Activated T-cell treated with anti-CD3 and anti-CD28 coated beads for 4 hours (primary cell): ENCODE measurements at places on chromosomes 6 and 20.

GRCh38 chr20:60136645-60137401 lies 178.6 kb downstream of the CDH26 start:
- no peak for DNase-seq

DNA sequence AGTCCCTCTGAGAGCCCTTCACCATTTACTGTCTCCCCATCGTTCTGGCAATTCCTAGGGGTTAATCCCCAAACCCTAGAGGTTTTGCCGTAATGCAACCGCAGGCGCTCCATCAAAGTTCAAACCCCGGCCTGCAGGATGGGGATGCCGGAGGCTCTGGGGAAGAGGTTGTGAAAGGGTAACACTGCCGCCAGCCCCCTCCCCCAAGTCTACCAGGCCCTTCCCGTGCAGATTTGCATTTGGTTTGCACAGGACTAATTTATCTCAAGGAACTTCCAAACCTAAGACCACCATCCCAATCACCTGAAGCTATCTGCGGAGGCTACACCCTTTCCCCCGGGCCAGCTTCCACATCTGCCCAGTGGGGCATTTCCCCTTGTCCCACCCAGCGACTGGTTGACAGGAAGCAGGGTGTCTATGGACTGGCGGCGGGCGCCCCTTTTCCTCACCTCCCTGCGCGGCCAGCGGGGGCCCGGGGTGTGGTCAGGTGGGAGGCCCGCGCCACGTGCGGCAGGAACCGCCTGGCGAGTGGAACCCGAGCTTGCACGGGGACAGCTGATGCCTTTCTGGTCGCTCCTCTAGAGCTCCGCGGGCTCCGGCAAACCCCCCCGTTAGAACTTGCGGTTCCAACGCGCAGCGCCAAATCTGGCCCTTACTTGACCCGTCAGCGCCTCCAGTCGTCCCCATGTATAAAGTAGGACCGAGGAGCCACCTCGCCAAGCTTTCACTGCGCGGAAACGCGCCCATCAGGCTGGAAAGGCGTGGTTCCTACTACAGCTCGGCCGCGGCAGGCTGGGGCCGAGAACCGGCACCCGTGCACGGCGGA lies 9.4 kb upstream of the SLC4A11 start:
- DNase-seq, result no peak

DNA sequence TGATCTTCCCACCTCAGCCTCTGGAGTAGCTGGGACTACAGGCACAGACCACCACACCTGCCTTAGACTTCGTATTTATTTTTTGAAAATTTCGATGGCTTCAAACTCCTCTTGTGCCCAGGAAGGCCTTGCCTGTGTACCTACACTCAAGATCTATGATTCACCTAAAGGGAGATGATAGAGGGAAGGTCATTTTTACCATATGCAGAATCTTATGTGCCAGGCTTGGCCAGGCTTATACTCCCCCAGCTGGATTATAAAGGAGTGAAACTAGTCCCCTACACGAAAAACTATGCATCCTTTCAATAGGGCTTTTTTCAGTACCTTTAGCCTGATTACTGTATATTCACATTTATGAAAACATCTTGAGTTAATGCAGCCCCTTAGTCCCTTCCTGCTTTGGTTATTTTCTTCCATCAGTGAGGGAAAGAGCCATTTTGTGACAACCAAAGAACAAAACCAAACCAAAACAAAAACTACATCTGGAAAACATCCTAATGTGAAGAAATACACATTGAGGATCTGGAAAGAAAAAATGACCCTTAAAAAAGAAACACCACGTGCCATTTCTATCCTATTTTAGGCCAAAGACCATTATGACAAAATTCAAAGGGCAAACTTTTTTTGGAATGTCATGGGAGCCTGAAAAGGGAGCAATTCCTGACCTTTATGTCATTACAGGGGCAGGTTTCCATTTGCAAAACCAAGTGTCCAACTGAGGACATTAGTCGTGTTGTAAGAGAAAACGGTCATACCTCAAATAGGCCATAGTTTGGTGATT lies 34.7 kb downstream of the RIPOR2 start:
- DNase-seq, result no peak

DNA sequence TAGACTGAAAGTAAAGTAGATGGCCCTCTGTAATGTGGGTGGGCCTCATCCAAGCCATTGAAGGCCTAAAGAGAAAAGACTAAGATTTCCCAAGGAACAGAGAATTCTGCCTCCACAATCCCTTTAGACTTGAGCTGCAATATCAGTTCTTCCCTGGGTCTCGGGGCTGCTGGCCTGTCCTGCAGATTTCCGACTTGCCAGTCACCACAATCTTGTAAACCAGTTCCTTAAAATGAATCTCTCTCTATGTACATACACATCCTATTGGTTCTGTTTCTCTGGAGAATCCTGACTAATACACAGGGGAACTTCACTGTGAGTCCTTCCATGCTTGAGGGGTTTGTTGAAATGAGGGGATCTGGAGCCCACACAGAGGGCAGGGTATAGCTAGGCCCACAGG lies 12.9 kb downstream of the CCDC170 start:
- no peak for DNase-seq

GRCh38 chr6:12245763-12246718 lies 44.1 kb upstream of the EDN1 start:
- no peak for DNase-seq

DNA sequence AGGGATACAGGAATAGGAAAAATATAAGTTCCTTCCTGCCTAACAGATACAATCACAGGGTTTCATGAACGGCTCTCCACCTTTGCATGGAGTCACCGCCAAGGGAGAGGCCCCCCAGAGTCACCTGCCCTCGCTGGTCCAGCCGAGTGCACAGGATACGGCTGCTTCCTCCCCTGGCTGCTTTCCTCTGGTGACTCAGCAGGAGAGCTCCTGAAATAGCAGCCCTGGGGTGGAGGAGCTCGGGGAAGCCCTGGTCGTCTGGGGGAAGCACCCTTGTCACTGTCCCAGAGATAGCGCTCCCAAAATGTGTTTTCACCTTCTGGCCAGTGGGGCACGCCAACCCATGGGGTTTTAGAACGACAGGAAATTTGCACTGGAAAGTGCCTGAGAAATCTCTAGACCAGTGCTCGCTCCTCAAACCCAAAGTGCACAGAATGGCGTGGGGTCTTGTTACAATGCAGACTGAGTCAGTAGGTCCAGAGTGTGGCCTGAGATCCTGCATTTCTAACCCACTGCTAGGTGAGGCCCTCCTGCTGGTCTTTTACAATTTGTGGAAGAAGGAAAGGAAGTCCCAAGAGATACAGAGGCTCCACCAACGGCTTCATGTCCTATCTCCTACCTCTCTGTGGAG lies 35.9 kb upstream of the FAM50B start:
- DNase-seq, result no peak

GRCh38 chr6:131116321-131116720 lies 18.9 kb upstream of the AKAP7 start:
- no peak for DNase-seq

- no peak for DNase-seq
Observed at GRCh38 chr6:167856999-167857660, 30.4 kb downstream of the AFDN start.

- no peak for DNase-seq
Observed at GRCh38 chr6:108588586-108588985, 27.9 kb downstream of the FOXO3 start.

DNA sequence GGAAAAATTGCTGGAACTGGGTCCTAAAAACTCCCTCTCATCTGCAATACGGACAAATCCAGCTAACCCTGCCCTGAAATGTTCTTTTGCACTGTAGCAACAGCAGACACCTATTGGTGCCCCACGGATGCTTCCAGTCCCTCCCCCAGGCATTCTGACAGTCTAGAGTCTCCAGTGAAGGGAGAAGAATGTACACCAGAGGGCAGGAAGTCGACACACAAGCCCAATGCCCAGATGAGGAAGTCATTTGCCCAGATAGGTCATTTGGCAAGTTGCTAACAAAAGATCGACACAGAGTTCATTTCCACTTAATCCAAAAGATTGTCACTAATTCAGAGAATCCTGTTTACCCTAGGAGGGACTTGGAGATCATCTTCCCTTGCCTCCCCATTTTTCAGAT lies 293.0 kb upstream of the PRDM1 start:
- no peak for DNase-seq

- no peak for DNase-seq
Observed at GRCh38 chr6:113936093-113936934, 34.6 kb downstream of the HDAC2 start.

GRCh38 chr6:116629563-116629981 lies 13.3 kb downstream of the RSPH4A start:
- DNase-seq, result no peak

- DNase-seq, result peak; percentile 70
Observed at GRCh38 chr6:27814665-27815424, 97.4 kb downstream of the OR2B2 start.

DNA sequence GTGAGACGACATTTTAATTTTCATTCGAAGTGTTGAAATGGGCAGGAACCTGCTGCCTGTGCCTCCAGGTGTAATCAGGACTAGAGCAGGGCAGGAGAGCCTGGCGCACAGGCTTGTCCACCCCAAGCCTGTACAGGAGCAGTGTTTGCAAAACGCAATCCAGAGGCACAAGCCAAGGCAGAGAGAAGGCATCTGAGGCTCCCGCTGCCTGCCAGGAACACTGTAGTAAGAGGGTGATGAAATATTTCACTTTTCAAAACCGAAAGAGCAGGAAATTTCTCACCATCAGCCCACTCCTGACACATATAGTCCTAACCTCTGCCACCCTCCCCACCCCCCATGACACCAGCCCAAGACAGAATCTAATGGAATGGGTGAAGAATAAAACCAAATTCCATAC lies 132.5 kb downstream of the RTN4IP1 start:
- no peak for DNase-seq

DNA sequence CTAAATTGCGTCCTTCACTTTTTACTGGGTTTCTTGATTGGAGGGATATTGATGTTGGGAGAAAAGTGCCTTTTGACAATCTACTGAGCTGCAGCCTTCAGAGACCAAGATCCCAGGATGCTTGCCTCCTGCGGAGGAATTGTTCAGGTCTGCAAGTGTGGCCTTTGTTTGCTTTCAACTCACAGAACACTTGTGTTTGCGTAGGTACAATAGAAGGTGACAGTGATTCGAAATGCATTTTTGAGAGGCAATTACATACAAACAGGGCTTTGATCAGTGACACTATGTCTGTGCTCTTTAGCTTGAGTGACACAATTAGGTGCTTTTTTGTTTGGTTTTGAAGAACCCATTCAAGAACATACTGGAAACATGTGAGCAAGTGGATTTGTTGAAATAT lies 600.6 kb downstream of the QKI start:
- no peak for DNase-seq

- no peak for DNase-seq
Observed at GRCh38 chr6:35203680-35204079, 10.1 kb upstream of the SCUBE3 start.
